ENCODE measurements at places on chromosomes 4 and X. TPM values are rescaled to one million over a fixed set of nuclear protein-coding genes. Genes with fewer than 3 reads are reported as not detected.

- no peak for DNase-seq
Measured at GRCh38 chrX:153882086-153882498, 3.9 kb downstream of the L1CAM start.

DNA sequence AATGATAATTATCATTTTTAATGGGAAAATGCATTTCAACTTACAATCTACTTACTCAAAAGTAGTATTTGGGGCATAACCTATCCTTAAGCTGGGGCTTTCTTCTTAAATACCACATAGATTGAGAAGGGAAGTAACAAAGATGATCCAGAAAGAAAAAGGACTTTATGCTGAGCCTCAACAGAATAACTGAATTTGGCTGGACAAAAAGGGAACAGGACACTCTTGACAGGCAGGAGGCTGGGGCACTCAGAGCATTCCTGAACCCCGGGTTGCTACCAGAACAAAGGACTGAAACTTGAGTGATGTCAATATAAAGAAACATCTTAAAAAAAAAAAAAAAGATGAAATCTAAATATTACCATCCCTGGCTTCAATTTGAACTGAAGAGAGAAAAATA is 23.9 kb downstream of the RELL1 start:
- no peak for DNase-seq

DNA sequence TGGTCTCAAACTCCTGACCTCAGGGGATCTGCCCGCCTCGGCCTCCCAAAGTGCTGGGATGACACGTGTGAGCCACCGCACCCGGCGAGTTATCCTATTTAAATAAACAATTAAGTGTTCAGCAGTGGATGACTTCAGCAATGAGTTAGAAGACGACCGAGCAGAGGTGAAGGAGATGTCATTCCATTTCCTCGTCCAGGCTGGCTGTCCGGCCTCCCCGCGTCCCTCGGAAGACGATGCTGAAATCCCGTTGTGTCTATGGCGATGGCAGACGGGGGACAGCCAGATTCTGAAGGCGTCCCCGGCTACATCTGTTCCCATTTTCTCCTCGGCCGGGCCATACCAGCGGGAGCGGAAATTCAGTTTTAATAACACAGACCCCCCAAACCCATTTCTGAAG is 209.8 kb downstream of the CRLF2 start:
- DNase-seq, result no peak

- DNase-seq, result no peak
Measured at GRCh38 chr4:141724646-141725045, 88.3 kb downstream of the IL15 start.

DAPP1 gene
- total RNA-seq, result 23.3 TPM

NONO gene
- total RNA-seq, result 323 TPM
